ENCODE measurements at places on chromosomes 7 and 10.

- DNase-seq, result no peak
Measured at GRCh38 chr10:133242611-133243356, 5.1 kb downstream of the VENTX start.

DNA sequence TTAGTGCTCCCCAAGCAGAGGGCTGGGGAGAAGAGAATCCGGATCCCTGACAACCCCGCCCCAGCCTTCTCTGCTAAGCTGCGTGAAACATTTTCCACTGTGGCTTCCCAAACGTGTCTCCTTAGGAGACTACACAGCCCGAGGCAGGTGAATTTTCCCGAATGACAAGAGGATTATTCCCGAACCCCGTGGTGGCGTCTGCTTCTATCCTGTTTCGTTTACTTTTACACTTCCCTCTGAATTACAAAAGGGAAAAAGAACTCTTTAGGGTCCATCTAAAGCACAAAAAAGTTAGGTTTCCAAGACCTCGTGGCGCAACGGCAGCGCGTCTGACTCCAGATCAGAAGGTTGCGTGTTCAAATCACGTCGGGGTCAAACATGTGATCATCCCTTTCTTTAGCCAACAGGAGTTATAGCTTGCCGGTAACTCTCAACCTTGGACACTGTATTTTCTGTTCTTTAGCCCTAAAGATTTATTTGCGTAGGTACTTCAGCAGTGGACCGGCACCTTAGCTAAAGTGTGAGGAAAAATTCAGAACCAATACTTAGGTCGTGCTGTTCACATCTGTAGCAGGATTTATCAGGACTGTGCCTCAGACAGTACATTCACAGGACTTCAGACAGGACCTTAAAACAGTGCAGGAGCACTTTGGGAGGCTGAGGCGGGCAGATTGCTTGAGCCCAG is 3.2 kb upstream of the ZNF789 start:
- DNase-seq, result no peak

DNA sequence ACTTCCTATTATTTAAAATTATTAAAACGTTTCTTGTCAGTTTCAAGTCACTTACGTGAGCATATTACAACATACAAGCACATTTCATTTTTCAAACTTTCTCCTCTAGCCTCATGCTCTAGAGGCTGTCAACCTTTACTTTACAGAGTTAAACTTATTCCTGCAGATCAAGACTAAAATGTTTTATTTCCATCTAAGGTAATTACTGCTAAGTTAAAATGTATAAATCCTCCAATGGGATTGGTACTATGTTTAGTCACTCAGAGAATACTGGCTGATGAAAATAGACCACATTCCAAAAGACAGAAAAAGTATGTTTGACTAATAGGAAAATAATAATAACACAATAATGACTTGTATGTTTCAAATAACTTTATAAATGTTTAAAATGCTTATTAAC is 8.4 kb upstream of the TRDMT1 start:
- DNase-seq, result no peak

- no peak for DNase-seq
Measured at GRCh38 chr7:34900891-34901513, 136.3 kb downstream of the DPY19L1 start.

GRCh38 chr7:140484951-140485499 is 5.7 kb upstream of the MKRN1 start:
- no peak for DNase-seq

DNA sequence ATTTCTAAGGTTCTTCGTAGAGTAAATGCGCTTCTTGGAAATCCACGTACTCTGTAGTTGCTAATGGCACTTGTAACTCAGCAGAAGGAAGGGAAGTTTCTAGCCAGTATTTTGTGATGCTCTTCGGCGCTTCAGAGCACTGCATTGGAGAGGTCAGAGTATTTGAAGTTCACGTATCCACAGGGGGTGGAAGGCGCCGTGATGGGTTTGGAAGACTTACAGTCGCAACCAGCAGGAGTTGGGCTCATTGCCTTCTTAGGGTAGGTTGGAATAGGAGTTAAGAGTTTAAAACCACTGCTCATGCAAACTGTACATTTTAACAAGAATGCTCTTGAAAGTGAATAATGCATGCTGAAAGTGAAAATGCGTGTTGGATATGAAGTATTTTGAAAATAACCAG is 49.1 kb downstream of the SHH start:
- DNase-seq, result no peak

GRCh38 chr10:49107111-49107886 is 8.0 kb downstream of the VSTM4 start:
- no peak for DNase-seq

DNA sequence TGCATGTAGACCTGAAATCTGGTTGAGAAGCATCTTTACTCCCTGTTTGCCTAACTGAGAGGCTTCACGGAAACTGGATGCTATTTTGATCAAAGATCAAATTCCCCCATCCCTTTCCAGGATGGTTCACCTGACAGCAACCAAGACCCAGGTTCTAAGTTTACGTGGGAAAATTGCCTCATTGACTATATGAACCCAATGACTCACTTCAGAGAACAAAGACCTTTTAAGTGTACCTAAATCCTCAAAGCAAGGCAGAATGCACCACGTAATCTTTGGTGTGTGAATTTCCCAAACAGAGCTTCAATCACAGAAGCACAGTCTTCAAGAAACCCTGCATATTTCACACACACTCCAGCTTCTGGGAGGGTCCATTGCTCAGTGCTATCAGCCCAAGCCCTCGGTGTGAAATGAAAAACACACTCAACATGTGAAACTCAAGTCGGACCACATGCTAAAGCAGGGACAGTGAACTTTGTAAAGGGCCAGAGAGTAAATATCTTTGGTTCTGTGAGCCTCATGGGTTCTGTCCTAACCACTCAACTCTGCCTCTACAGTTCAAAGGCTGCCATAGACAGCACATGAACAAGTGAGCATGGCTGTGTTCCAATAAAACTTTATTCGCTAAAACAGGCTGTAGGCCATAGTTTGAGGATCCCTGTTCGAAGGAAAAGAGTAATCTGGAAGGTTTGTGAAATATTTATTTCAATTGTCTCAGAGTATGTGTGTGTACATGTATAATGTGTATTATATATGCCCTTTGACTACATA is 275.6 kb upstream of the FOXK1 start:
- DNase-seq, result no peak

DNA sequence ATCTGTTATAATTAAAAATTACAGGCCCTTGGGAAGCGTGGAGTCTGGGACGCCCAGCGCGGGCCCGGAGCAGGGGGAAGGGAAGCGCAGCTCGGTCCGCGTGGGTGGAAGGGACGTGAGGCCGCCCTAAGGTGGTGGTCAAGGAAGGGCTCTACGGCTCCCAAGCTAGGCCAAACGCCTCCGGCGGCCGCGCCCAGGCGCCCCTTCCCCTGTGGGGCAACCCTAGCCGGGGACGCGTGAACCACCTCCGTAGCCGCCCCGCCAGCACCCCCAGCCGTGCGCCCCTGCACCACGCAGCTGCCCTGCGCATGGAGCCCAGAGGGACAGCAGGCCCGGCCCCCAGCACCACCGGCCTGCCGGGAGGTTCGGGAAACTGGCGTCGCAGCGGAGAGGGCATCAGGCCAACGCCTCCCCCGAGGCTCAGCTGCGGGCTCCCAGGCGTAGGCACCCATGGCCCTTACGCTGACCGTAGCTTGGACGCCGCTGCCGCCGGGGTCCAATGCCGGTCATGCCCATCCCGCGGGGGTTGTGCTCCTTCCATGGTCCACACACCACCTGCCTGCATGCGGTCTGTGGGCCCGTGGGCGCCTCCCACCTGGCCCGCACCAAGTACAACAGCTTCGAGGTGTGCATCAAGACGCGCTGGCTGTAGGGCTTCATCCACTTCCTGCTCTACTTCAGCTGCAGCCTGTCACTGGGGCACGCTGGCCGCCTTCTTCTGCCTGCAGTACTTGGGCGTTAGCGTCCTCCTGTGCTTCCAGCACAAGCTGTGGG is 166.7 kb downstream of the SEPTIN7 start:
- DNase-seq, result no peak

DNA sequence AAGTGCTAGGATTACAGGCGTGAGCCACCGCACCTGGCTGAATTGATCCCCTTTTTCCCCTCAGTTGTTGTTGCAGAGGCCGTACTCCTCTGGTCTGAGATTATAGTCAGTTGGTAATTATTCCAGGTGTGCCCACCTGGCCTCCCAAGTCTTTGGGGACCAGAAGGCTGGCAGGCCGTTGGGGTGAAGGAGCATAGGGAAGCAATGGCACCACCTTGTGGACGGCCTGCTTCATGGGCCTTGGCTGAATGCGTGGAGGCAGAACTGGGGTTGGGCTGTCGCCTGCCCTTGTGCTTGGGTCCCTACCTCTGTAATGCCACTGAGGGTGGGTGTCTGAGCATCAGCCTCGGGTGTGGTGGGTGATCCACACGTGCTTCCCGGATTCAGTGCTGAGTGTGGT is 125.7 kb downstream of the RGS10 start:
- peak; percentile 40 for DNase-seq

GRCh38 chr10:5596611-5597341 is 69.6 kb downstream of the ASB13 start:
- no peak for DNase-seq

DNA sequence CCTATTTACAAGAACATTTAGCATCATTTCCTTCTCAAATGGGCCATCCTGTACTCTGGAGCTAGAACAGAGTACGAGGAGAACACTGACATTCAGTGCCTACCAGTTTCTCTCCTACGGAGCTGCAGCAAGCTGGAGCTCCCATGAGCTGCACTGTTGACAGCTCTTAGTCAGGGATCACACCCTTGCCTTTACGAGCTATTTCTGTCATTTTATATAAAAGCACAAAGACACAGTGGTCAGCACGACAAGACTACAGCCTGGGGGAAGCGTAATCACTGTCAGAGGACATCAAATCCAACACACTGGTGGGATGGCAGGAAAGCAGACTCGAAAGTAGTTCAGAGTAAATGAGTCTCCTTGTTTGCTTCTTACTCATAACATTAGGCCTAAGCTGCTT is 2.7 kb downstream of the CDCA7L start:
- no peak for DNase-seq

- no peak for DNase-seq
Measured at GRCh38 chr7:116630932-116631671, 40.9 kb upstream of the MET start.

- DNase-seq, result no peak
Measured at GRCh38 chr7:44796034-44796503, 412 bp upstream of the PPIA start.

GRCh38 chr7:3138997-3139396 is 95.3 kb upstream of the CARD11 start:
- no peak for DNase-seq

DNA sequence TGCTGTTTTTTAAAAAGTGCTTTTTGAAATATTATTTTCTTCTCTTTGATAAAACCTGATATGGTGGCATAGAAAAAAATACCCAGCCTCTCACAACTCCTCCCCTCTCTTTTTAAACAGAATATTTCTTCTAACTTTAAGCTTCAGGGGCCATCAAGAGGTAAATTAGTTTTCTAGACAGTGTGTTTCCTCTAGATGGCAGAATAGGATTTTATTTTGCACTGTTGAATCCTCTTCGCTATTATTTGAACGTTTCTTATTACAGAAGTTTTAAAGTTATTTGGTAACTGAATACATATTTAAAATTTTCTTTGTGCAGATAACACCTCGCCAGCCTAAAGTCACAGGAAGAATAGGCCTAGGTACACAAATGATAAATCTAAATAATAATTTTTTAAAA is 30.3 kb downstream of the ARL5B start:
- DNase-seq, result no peak

DNA sequence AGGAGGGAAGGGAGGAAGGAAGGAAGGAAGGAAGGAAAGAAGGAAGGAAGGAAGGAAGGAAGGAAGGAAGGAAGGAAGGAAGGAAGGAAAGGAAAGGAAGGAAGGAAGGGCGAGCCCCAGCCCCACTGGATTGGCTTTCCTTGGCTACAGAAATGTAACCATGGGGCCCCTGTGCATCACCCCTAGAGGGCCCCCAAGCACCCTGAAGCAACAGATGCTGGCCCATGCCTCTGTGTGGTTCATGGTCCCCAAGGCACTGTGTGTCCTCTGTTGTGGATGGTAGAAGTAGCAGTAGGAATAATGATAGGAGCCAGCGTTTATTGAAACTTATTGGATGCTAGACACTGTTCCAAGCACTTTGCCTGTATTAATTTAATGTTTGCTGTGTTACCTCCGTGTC is 116.6 kb upstream of the MACROH2A2 start:
- DNase-seq, result no peak

- DNase-seq, result peak; percentile 11
Measured at GRCh38 chr10:102612964-102613275, 31.4 kb upstream of the TRIM8 start.

DNA sequence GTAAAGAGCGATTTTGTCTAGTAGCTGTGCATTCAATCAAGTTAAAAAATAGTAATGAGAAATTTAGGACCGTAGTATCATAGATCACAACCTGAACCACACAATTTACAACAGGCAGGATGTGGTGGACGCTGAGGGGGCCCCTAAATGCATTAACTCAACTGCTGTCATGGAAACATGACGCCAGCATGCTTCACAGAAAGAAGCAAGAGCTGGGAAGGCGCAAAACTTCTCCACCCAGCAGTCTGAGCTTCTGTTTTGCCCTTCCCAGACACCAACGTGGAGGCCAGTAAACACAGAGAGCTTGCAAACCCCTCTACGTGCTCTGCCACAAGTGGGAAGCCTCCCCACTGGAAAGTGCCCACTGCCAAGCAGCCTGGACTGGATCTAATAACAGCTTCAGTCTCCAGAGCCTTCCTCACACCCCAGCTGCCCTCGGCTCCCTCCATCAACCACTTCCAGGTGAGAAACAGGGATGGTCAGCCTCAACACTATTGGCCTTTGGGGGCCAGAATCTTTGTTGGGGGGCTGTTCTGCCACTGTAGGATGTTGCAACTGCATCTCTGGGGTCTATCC is 151.8 kb downstream of the SFMBT2 start:
- DNase-seq, result peak; percentile 42

- no peak for DNase-seq
Measured at GRCh38 chr7:88291398-88292173, 15.1 kb downstream of the STEAP4 start.

DNA sequence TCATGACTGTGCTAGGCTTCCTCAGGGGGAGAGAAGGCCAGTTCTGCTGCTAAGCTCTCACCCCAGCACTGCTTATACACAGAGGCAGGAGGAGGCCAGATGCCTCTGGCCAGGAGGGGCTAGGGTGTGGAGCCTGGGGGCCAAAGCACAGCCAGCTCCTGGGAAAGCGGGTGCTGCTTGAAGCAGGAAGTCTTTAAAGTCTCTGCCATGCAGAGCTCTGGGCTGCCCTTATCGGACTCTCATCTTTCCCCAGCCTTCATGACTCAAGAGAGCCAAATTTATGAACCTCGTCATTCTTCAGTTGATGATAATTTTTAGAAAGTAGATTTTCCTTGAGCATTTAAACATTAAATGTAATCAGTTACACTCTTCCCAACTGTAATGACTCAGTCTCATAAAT is 11.2 kb upstream of the TSPAN14 start:
- no peak for DNase-seq

DNA sequence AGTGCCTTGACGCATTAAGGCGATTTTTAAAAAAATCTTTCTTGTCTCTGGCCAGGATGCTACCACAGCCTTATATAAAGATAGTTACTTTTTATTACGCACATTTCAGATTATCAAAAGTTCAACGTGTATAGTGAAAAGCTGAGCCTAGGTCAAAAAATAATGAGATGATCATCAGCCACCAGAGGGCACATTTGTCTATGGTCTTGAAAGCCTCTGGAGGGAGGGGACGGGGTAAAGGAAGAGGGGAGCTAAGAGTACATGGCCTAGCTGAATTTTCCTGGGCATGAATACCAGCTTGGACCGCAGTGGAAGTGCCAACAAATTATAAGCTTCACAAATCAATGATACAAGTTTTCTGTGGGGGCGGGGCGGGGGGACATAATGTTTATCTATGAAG is 285.9 kb upstream of the SMIM30 start:
- DNase-seq, result no peak

Measured in stimulated activated CD8-positive, alpha-beta memory T cell treated with anti-CD3 and anti-CD28 coated beads, Interleukin-7, amount 100 ng/mL, for 1 hour (primary cell).